HCT116 (cell line): ENCODE measurements at places on chromosomes 7 and 10.

- no peak for DNase-seq
Measured at GRCh38 chr10:34809796-34810195, 5.3 kb downstream of the PARD3 start.

GRCh38 chr7:6619961-6620360 lies 4.6 kb downstream of the ZNF853 start:
- DNase-seq = no peak

DNA sequence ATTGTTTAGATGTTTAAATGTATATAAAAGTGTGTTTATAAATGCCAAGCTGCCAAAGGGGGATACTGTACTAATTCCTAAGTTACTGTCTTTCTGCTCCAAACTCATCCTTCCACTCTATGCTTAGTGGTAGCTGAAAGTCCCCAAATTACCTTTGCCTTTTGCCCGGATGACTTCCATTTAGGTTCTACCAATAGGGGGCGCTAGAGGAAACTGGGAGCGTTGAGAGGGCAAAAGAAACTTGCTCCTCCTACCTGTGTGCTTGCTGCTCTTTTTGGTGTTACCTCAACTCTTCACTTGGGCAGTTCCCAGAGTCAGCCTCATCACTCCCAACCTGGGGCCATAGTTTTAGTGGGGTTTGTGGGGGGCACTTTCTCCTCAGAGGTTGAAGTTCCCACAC lies 5.9 kb upstream of the OR2A25 start:
- DNase-seq = peak; percentile 26

DNA sequence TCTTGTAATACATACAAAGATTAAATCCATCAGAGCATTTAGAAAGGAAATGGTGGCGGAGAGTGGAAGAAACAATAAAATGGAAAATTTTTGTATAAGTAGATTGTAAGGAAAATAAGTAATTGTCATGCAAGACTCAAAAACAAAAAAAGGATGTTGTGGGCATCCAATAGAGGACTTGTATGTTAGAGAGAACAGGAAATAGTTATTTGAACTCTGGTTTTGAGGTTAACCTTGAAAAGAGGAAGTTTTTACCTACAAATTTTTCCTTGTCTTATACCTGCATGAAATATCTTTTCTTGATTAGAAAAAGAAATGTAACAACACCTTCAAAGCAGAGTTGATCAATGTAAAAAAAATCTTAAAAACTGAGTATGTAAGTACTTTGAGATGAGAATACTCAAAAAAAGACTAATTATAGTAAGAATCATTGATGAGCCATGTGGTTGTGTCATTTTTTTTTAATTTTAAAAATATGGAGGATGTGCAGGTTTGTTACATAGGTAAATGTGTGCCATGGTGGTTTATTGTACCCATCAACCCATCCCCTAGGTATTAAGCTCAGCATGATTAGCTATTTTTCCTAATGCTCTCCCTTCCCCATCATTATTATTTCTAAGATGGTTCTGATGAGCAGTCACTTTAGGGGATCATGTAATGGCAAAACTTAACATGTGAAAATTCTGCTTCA lies 11.9 kb downstream of the TMEM106B start:
- DNase-seq = no peak

GRCh38 chr7:26900251-26900650 lies 35.9 kb upstream of the SKAP2 start:
- DNase-seq = no peak

- DNase-seq = peak; percentile 37
Measured at GRCh38 chr10:91389636-91390512, 20.3 kb upstream of the HECTD2 start.

DNA sequence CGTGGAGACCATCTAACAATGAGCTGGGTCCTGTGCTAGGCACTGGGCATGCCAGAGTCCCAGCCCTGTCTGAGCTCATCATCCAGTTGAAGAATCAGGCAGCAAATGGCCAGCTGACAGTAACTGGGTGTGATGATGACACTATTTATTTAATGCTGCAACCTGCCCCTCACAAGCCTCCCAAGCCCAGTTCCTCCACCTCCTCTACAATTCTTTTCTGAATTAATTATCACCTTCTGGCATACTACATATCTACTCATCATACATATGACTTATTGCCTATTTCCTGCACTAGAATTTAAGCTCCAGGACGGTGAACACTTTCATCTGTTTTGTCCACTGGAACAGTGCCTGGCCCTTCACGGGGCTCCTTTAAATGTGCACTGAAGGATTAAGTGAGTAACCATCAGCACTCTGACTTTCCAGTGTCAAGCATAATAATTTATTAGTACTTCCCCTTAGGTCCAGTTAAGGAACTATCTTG lies 96.7 kb upstream of the LAMB4 start:
- no peak for DNase-seq

DNA sequence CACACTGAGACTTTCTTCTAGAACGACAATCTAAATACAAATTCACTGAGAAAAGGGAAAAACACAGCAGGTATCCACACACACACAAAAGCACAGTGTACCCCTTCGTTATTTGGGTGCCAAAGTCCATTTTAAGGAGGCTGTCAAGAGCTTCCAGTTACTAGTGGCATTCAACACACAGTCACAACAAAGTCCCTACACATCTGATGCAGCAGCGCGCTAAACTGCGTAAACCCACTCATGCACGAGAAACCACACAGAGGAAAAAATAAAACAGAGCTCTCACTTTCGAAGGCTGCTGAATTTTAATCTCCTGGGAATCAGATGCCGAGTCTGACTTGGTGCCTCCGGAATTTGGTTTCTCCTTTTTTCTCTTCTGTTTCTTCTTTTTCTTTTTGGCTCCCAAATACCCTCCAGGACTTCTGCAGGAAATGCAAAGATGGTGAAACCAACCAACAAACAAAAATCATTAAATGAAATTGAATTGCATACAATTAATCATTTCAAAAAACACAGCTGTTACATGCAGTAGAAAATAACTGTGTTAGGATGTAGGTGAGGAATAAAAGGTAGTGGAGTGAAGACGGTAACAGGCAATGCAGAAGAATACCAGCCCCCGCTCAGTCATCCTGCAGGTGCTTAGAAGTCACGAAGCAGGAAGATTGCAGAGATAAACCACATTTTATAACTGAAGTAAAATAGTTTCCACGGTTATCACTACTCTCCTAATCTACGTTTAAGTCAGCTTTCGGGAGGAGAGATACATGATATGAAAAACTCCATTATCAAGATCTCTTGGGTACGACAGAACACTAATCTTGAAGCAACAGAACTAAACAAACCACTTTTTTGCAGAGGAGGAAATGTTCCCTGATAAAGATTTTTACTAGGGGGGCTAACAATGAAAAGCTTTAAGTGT lies 27.1 kb downstream of the NMT2 start:
- DNase-seq = no peak

- peak; percentile 19 for DNase-seq
Measured at GRCh38 chr7:134470864-134471263, 12.0 kb upstream of the AKR1B1 start.

GRCh38 chr10:80502621-80503583 lies 34.8 kb upstream of the SH2D4B start:
- no peak for DNase-seq

- DNase-seq = no peak
Measured at GRCh38 chr7:41033500-41033899, 669.4 kb downstream of the INHBA start.

- DNase-seq = no peak
Measured at GRCh38 chr7:65938336-65938895, 43.6 kb downstream of the GUSB start.
